ENCODE measurements at places on chromosomes 3 and 15.
A peak's percentile ranks its signal among the peaks of the same experiment; 100 is the strongest.

DNA sequence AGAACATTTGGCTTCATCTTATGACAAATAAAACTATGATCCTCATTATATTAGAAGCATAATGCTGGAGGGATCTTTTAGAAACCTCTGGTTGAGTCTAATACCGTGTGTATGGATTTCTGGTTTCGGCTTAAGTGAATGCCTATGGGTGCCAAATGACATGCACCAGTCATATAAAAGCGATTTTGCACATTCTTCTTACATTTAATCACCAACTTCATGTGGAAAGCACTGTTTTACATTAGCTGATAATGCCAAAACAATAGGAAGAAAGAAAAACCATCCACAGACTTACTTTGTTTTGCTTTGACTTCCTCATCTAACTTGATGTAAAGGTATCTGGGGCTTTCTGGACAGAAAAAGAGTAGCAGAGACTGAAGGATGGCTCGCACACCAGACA is 20.9 kb downstream of the SLC2A2 start:
- DNase-seq: peak; percentile 78

- peak; percentile 26 for DNase-seq
Measured at GRCh38 chr3:125098611-125099291, 43.0 kb upstream of the HEG1 start.

- peak; percentile 16 for DNase-seq
Measured at GRCh38 chr3:66989860-66990696, 8.0 kb upstream of the KBTBD8 start.

DNA sequence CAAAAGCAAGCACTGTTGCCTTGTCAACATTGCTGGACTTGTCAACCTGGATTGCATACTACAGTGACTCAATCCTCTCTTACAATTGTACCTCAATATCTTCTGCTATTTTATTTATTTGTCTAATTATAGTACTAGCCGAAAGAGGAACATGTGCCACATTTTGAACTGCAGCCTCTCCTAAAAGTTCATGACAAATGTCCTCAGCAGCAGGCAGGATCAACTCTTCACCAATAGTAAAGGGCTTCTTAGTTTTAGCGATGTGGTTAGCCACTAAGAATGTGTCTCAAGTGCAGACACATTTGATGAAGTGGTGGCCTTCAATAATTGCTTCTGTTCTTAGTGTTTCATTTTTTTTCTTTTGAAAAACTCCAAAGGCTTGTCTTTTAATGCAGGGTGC is 13.2 kb downstream of the DOCK3 start:
- DNase-seq: no peak

DNA sequence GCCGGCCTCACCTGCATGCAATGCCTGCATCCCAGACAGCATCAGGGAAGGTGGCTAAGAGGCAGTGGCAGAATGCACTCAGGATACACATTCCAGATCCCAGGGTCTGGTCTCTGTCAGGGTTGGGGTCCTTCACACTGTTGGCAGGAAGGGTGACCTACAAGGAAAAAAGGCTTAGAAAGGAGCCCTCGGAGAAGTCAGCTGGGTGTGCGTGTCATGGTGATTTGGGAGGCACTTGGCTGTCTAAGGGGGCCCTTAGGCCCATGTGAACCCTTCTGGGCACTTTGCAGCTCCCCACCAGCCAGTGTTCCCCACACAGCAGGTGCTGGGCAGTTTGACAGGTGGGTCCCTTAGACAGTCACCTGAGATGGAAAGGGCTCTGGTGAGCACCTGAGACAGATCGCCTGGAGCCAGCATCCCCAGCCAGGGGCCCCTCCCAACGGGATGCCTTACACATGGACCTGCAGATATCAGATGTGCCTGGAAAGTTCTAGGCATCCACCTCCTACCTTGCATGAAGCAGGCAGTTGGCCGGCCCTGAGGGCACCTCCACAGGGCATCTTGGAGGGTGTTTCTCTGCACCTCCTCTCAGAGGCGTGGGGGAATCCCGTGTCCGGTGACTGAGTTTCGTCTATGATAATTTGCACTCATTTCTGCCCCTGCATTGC is 131.6 kb downstream of the LRRK1 start:
- DNase-seq: no peak

GRCh38 chr3:72161881-72162595 is 377.1 kb upstream of the PROK2 start:
- DNase-seq: peak; percentile 36

GRCh38 chr3:139111392-139112229 is 66.9 kb upstream of the PRR23C start:
- DNase-seq: peak; percentile 58

DNA sequence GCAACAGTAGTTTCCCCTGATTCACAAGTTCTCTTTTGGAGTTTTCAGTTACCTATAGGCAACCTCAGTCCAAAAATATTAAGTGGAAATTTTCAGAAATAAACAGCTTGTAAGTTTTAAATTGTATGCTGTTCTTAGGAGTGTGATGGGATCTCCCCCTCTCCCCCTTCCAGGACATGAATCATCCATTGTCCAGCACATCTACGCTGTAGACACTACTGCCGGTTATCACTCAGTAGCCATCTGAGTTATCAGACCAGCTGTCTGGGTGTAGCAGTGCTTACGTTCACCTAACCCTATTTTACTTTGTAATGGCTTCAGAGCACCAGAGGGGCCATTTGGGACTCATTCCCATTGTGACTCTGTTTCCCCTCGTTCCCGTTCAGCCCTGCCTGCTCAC is 96.7 kb upstream of the PLXNA1 start:
- no peak for DNase-seq

DNA sequence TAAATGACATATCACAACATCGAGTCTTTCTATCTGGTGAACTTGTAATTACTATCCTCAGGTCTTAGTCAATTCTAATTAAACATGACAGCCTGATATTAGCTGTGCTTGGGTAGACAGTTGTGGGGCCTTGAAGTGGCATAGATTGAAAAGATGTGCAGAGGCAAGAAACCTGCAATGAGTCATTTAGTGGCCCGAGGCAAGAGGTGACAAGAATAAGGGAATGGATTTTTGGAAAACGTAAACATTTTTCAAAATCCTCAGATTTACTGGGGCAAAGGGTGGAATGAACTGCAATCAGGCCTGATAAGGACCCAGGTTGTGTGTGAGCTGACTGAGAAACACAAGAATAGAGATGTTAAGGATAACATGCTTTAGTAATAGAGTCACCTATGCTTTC is 29.5 kb upstream of the ULK4 start:
- DNase-seq: no peak

DNA sequence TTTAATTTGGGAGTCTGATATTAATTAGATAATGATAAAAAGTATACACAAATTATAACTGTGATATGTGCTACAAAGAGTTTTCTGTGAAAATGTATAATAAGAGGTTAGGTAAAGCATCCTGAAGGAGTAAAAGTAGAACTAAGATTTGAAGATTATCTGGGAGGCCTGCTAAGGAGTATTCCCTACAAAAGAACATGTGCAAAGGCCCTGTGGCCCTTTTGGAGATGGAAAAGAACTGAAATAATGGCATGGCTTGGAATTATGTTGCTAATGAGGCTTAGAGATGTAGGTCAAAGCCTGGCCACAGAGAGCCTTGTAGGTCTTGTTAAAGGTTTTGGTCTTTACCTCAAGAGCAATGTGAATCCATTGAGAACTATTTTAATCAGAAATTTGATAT is 82.0 kb downstream of the ZIC4 start:
- DNase-seq: no peak
